Naive thymus-derived CD4-positive, alpha-beta T cell (primary cell): ENCODE measurements at places on chromosomes 2 and 18. TPM values are rescaled to one million over a fixed set of nuclear protein-coding genes. Genes with fewer than 3 reads are reported as not detected.

DNA sequence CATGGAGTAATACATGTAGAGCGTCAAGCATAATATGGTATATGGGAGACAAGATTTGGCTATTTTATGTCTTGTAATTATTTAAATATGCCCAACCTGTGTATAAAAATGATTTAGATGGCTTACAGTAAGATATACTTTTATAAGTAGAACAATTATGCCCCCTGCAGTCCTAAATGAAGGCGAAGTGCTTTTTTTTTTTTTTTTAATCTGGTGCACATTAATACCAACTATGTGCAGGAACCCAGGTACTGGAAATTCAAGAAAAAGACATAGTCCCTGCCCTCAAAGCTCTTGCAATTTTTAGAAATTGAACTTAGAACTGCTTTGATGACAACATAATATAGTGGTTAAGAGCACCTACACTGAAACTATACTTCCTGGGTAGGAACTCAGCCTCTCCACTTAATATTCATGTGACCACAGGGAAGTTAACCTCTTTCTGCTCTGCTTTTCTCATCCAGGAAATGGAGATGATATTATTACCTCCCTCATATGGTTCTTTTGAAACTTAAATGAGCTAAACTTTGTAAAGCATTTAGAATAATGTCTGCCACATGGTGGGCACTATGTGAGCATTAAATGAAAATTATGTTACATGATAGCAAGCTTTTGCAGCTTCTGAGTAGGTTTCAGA lies 38.1 kb downstream of the AFTPH start:
- peak; percentile 44 for DNase-seq

DNA sequence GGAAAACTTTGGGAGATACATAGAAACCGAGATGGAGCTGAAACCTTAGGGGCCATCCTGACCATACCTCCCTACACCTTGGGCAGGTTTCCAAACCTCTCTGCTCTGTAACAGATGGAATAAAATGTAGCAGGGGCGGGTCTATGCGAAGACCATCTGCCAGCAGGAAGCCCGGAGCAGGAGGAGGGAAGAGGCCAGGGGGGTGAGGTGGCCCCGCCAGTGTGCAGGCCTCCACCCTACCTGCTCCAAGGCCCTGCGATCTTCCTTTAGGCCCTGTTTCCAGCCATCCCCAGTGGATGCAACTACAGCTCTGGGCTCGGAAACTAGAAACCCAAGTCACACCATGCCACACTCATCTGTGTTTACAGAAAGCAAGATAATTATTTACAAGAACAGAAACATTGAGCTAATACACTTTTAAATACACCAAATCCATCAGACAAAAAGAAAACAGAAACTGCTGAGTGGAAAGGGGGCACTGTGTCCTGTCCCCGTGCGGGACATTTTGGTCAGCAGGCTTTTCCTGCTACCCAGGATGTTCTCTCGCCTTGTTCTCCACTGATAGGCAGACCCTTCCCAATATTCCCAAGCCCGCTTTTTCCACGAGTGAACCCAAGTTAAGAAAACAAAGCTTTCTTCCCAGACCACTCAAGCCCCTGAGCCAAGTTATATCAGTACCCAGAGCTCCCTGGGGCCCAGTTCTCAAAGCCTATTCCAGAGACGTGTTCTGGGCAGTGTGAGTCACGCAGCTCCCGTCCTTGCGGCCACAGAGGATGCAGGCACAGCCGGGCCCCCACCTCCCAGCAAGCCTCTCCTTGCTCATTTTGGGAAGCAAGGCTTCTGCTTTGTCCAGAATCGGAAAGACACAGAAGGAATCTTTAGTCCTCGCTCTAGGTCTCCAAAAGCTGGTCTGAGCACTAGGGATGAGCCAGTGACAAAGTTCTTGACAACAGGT lies 17.3 kb downstream of the CIB4 start:
- DNase-seq = no peak

GRCh38 chr2:223470602-223471001 lies 131.6 kb downstream of the SCG2 start:
- DNase-seq = no peak

DNA sequence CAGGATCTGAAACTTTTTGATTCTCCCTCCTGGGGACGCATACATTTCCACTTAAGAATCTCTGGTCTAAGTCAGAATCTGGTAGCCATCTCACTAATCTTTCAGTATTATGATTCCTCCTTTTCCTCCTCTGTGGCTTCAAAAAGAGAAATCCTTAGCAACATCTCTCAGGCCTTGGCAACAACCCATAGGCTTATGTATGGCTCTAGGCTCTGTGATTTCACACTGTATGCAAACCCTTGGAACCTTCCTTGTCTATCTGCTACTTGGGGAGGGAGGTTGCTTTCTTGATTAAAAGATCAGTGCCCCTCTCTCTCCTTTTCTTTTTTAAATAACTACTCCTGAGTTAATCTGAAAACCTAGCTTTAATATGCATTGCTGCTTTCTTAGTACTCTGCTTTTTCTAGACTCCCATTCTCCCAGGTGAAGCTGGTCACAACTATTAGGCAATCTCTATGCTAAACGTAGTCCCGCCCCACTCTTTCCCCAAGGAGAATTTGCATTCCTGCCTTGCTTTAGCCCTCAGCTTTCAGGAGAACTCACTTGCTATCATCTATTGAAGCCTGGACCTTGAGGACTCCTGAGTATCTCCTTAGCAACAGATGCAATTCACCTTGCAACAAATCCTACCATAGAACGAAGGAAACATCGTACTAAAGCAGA lies 72.2 kb upstream of the L3MBTL4 start:
- DNase-seq = no peak

- no peak for DNase-seq
Measured at GRCh38 chr18:55100817-55101457, 141.7 kb upstream of the CCDC68 start.

DNA sequence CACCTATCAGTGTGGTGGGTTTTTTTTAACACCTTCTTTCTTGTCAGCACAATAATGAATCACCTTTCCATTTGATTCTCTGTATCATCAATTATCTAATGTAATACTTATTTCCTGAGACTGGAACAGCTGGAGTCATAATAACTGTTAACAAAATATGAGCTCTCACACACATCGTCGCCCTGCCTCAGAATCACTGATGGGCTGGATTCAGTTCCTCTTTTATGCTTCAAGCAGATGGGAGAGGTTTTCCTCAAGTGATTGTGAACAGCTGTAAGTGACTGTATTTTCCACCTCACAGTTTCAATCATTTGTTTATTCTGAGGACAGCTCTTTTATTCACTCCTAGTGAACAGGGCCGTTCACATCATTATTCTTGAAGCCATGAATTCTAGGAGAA lies 330.2 kb downstream of the DSC3 start:
- DNase-seq = no peak

GRCh38 chr2:188853307-188853706 lies 120.9 kb upstream of the COL3A1 start:
- no peak for DNase-seq

DNA sequence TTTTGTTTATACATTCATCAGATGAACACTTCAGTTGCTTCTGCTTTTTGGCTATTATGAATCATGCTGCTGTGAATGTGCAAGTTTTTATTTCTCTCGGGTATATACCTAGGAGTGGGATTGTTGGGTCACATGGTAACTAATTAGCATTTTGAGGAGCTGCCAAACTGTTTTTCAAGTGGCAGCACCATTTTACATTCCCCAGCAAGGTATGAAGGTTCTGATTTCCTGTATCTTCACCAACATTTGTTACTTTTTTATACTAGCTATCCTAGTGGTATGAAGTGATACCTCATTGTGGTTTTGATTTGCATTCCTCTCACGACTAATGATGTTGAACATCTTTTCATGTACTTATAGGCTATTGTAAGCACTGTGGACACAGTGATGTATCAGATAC lies 53.9 kb downstream of the DYNC1I2 start:
- DNase-seq = no peak

DNA sequence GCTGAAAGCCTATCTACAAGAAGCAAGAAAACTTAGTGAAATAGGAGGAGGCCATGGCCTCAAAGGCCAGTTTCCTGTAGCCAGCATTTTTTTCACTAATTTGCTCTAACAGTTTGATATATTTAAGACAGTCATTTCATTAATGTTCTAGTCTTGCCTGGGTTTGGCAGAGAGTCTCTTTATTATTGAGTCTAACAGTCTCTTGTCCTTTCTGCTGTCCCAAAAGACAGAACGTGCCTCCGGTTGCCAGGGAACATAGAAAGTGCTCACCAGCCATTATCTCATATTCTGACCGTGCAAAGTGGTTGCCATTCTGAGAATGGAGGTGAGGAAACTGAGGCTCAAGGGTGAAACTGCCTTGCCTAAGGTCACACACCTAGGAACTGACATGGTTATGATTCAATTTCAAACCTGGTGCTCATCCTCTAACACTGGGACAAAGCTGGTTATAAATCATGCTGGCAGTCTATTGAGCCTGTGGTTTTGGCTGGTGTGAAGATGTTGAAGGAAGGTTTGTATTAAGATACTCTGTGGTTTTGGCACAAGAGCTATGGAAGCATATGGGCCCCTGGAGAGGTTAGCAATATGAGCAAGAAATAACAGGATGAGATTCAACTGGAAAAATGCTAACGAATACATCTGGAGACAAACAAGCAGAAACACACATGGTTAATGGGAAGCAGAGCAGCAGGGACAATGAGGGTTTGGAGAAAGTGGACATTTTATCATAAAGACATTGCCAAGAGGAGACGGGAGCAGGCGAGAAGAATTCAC lies 903.3 kb upstream of the KLHL29 start:
- no peak for DNase-seq

Gene SETBP1
- polyA plus RNA-seq = not detected
